Smooth muscle cell of the pulmonary artery (primary cell): ENCODE measurements at places on chromosomes 2 and 18. TPM values are rescaled to one million over a fixed set of nuclear protein-coding genes. Genes with fewer than 3 reads are reported as not detected.

ELMOD3 gene
- 19.5 and 20.2 TPM in 2 replicates for total RNA-seq

RAB3GAP1 gene
- 75.5 and 88.1 TPM in 2 replicates for total RNA-seq

ADCYAP1 gene
- not detected in 2 replicates for total RNA-seq

COLEC12 gene
- total RNA-seq = 16.2 and 21.1 TPM in 2 replicates

HOXD9 gene
- not detected in 2 replicates for total RNA-seq

LRP1B gene
- total RNA-seq = 0.03 and 0.13 TPM in 2 replicates

CEP192 gene
- total RNA-seq = 20.4 and 26.2 TPM in 2 replicates

BBS5 gene
- 6.1 TPM in 2 replicates for total RNA-seq

REG1A gene
- total RNA-seq = not detected in 2 replicates

TGFA gene
- total RNA-seq = 0.13 and 2.8 TPM in 2 replicates

GALNT14 gene
- 0.52 and 5.3 TPM in 2 replicates for total RNA-seq

SS18 gene
- total RNA-seq = 113 and 124 TPM in 2 replicates

HSPD1 gene
- total RNA-seq = 151 and 181 TPM in 2 replicates

LDLRAD4 gene
- 0.39 and 1.8 TPM in 2 replicates for total RNA-seq

EFHD1 gene
- 2.7 and 3.9 TPM in 2 replicates for total RNA-seq

ZNF519 gene
- total RNA-seq = 1.9 and 2.3 TPM in 2 replicates

FEV gene
- total RNA-seq = not detected in 2 replicates

HOXD8 gene
- 0.46 and 1.4 TPM in 2 replicates for total RNA-seq

SERPINB3 gene
- 0.07 TPM in 1 of 2 replicates, not detected in the other for total RNA-seq

ZNF397 gene
- 14.5 and 16.5 TPM in 2 replicates for total RNA-seq

CTAGE1 gene
- total RNA-seq = 0.07 TPM in 1 of 2 replicates, not detected in the other

ARHGAP15 gene
- total RNA-seq = 0.13 TPM in 1 of 2 replicates, not detected in the other

CPLX4 gene
- total RNA-seq = not detected in 2 replicates

CROCC2 gene
- total RNA-seq = 0.13 TPM in 1 of 2 replicates, not detected in the other

AFG3L2 gene
- 37.5 and 39.8 TPM in 2 replicates for total RNA-seq

CERKL gene
- not detected in 2 replicates for total RNA-seq

MAP3K19 gene
- not detected in 2 replicates for total RNA-seq

LHCGR gene
- not detected in 2 replicates for total RNA-seq

TFCP2L1 gene
- under 0.01 TPM in 1 of 2 replicates, not detected in the other for total RNA-seq

TCF7L1 gene
- 5.1 and 5.2 TPM in 2 replicates for total RNA-seq

NCOA1 gene
- total RNA-seq = 12.7 and 15.5 TPM in 2 replicates

MFSD2B gene
- total RNA-seq = 0.03 and 0.13 TPM in 2 replicates

ANKRD36 gene
- 26.0 and 48.6 TPM in 2 replicates for total RNA-seq

ALPI gene
- total RNA-seq = not detected in 2 replicates

ABCB6 gene
- 69.9 and 77.9 TPM in 2 replicates for total RNA-seq

RRM2 gene
- 5.6 and 9.8 TPM in 2 replicates for total RNA-seq

PLB1 gene
- 0.46 and 1.3 TPM in 2 replicates for total RNA-seq

C2orf81 gene
- 1.2 and 3.5 TPM in 2 replicates for total RNA-seq

ATOH8 gene
- 22.4 and 30.8 TPM in 2 replicates for total RNA-seq

DHX57 gene
- 20.4 and 20.7 TPM in 2 replicates for total RNA-seq

TRABD2A gene
- 4.0 and 4.7 TPM in 2 replicates for total RNA-seq
